NCI-H2107 (cell line): ENCODE measurements at places on chromosomes 6 and 20.

DNA sequence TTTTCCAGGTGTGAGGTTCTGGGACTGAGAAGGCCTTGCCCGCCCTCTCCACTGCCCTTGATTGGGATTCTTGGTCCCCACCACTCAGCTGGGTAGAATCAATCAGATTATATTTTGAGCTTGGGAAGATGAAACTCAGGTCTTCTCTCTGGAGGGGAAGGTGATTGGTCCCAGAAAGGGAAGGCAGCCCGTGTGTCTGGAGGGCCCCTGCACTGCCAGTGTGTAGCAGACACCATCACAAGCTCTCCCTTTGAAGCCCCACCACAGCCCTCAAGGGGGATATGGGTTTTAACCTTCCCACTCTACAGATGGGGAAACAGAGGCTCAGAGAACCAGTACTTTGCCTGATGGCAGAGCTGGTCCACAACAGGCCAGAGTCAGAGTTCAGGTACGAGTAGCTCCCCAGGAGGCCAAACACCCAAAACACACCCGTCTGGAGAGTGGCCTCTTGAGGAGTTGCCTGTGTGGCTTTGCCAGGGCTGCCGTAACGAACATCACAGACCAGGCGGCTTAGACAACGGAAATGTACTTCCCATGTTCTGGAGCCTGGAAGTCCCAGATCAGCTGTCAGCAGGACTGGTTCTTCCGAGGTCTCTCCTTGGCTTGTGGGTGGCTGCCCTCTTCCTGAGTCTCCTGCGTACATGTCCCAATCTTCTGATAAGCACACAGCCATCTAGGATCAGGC is 205.6 kb downstream of the SYNDIG1 start:
- DNase-seq = no peak

GRCh38 chr6:157946865-157947532 is 34.7 kb upstream of the SYNJ2 start:
- no peak for DNase-seq

DNA sequence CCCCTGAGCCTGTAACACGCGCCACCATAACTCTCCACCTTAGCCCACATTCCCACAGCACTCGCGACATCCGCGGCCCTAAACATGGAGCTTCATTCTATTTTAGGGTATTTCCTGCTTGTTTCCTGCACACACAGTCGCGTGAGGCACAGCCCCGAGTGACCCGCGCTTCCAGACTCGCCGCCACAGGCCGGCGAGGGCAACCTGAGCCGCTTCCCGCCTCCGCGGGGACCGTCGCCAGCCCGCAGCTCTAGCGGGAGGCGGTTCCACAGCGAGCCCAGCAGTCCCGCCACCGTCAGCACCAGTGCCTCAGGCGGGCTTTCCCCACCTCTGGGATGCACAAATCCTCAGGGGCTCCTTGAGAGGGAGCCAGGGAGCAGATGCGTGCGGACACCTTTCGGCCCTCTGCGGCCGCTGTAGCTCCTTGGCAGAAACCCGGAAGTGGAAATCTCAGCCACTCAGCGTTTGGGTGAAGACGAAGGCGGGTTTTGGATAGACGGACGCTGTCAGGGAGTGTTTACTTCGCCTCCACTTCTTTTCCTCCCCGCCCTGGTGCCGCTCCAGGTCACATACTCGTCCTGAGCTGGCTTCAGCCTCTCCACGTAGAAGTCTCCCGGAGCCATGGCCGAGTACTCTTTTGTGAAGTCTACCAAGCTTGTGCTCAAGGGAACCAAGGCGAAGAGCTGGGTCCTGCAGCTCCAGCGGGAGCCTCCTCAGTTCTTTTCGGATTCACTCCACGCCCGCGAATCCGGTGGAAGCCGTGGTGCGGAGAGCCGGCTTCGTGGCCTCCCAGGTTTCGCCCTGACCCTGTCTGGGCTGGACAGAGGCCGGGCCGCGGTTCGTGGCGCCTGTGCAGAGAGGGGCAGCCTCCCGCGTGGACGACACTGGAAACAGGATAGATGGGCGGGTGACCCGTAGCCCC is 2177.4 kb upstream of the DEFB115 start:
- DNase-seq = no peak

GRCh38 chr6:150286912-150287311 is 81.9 kb upstream of the IYD start:
- no peak for DNase-seq

GRCh38 chr6:121309768-121310469 is 24.4 kb downstream of the TBC1D32 start:
- no peak for DNase-seq

GRCh38 chr6:35055891-35056290 is 85.2 kb downstream of the TCP11 start:
- DNase-seq = no peak

DNA sequence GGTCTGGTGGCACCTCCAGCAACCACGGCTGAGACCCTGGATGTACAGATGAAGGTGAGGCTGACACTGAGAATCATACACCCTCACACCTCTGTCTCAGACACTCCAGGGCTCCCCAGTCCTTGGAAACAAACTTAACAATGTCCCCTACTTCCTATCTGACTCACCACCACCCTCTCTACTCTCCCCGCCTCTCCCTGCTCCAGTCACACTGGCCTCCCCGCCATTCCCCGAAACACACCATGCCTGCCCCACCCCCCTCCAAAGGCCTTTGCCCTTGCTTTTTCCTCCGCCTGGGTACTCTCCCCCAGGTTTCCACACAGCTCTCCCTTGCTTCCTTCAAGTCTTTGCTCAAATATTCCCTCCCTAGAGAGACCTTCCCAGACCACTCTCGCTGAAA is 16.3 kb downstream of the BPI start:
- no peak for DNase-seq

DNA sequence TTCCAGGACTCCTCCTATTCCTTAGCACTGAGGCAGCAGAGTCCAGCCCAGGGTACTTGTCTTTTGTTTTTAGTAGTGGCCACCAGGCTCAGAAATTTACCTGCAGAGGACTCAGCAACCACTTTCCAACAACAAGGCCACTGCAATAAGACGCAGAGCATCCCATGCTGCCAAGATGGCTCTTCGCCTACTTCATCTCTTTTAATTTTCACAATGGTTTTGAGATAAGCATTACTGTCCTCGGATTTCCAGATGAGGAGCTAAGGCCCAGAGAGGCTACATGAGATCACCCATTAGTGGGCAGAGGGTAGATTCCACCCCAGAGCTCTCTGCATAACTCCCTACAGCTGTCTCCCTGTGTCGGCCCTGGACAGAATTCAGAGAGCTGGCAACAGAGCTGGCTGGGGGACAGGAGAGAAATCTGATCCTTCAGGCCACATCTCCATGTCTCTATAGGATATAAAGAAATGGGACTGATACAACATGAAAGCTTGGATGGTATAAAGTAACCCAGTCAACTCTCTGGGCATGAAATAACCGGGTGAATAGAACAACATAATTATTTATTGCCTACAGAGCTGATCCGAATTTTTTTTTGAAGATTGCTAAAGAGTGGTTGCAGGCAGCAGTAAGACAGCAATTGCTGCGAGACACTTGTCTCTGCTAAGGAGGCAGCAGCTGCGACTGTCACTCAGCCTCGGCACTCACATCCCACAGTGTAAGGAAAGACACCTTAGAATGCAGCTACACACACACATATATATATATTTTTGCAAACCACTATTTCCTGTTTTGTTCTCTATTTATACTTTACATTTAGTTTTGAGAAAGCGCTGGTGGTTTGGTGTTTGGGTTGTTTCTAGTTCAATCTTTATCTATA is 37.2 kb downstream of the SCML4 start:
- peak; percentile 3 for DNase-seq

DNA sequence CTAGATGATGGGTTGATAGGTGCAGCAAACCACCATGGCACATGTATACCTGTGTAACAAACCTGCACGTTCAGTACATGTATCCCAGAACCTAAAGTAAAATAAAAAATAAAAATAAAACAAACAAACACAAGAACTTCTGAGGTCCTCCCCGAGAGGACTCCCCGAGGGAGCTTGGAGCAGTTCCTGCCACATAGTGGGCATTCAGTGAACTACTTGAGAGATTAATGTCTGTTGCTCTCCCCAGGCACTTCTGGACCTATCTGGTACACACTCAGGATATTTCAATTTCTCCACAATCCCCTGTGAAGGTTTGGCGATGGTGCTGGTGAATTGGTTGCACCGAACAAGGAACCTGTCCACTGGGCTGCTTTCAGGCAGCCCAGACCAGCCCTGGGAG is 311.2 kb downstream of the ESR1 start:
- DNase-seq = no peak

GRCh38 chr20:2752567-2753460 is 47.6 kb downstream of the CPXM1 start:
- no peak for DNase-seq

DNA sequence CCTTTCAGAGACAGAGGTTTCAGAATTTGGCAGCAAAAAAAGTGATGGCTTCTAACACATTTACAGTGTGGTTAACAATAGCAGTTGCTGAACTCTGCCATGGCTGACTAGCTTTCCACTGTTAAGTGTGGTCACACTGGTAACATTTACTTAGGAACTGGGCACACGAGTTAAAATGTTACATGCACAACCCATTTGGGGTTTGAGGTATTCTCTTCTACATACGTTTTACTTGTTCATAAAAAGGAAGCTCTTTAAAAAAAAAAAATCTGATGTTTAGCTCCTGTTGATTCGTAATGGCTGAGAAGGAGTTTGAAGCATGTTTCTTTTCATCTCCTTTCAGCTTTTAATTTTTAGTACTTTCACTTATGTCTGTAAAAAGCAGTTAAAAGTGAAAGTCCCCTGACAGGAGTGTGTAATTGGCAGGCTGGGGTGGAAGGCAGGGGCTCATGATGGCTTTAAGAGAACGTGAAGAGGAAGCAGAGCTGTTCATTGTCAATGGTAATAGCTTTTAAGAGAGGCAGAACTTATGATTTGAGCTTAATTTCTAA is 245.9 kb downstream of the FARS2 start:
- DNase-seq = no peak

GRCh38 chr6:106823732-106824351 is 150.7 kb downstream of the CD24 start:
- no peak for DNase-seq

GRCh38 chr6:45323656-45324224 is 4.4 kb upstream of the RUNX2 start:
- no peak for DNase-seq

GRCh38 chr6:43990275-43990626 is 137.0 kb downstream of the MRPL14 start:
- no peak for DNase-seq
